CD4-positive, alpha-beta T cell treated with Interferon alpha-2 for 1 hour (primary cell): ENCODE measurements at places on chromosomes 1 and 21.

DNA sequence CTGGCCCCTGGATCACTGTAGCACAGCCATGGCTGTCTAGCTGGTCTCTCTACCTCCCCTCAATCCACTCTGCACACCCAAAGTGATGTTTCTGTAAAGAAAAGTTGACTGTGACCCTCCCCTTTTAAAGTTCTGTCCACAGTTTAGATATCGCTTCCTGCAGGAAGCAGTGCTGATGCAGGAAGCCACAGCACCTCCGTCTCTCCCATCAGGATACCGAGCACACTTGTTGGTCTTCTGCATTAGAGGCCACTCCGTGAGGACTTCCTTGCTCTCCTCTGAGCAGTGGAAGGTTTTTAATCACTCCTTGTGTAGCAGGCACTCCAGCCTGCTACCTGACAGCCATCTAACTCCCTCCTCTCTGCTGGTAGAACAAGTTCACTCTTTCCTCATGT is 69.5 kb downstream of the GADD45A start:
- DNase-seq = no peak

GRCh38 chr1:167983797-167984420 is 47.0 kb upstream of the MPC2 start:
- DNase-seq = no peak

GRCh38 chr21:44757731-44758130 is 43.9 kb downstream of the UBE2G2 start:
- DNase-seq = no peak

GRCh38 chr1:53110370-53111072 is 31.9 kb downstream of the SLC1A7 start:
- no peak for DNase-seq

GRCh38 chr1:228860911-228861831 is 125.9 kb downstream of the RHOU start:
- no peak for DNase-seq

- no peak for DNase-seq
Measured at GRCh38 chr1:209427277-209427676, 156.2 kb upstream of the CAMK1G start.

- DNase-seq = no peak
Measured at GRCh38 chr1:29673228-29673500, 436.8 kb downstream of the PTPRU start.

- DNase-seq = no peak
Measured at GRCh38 chr1:30847358-30847972, 61.1 kb downstream of the SDC3 start.

DNA sequence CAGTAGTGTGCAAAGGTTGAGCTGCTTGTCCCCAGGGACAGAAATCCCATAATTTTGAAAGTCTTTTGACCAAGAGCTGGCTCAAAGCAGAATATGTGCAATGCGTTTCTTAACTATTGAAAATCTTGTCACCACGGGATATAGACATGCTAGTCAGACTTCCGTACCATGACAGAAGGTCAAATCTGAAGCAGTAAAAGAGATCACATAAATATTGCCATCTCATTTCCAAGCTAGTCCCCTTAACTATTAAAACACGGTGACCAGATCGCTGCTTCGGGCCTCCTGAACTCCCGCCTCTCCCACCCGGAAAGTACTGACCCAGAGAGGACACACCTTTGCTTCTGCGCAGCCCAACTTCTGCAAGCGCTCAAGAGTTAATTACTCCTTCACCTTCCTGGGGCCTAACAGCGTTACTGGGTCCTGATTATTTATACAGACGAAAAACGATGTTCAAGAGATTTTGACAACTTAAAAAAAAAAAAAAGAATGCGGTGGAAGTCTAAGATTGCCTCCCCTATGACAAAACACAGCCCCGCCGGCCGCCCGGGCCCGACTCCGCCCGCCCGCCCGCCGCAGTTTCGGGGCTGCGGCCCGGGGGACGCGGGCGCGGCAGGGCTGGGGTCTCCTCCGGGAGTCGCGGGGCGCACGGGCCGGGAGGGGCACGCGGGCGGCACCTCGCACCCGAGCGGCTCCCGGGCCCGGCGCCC is 692 bp downstream of the SORT1 start:
- DNase-seq = no peak

DNA sequence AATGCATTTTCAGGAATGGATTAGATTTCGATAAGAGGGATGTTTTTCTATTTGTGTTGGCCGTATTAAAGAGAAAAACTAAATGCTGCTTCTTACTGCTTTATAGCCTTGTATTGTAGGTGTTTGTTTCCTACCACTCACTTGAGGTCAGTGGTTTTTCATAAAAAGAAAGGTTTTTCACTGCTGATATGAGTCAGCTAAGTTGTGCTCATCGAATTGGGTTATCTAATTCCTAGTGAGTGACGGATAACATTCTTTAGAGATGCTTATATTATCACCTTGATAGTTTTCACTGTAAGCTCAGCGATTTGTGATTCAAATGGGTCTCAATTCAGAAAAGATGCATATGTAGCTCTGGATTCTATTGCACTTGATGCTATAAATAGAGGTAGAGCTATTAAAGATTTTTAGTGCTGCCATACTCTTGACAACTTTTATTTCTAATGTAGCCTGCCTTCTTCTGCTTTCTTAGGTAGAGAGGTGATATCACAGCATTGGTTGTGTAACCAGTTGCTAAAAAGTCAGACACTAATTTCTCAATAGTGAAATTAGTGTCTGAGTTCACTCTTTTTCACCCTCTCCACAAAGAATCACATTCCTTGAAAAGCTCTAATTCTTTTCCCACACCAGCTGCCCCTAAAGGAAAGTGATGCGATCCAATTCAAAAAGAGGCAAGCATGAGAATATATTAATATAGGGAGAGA is 180.0 kb downstream of the RASAL2 start:
- no peak for DNase-seq

- DNase-seq = peak; percentile 16
Measured at GRCh38 chr1:58047265-58047858, 499.2 kb downstream of the OMA1 start.

DNA sequence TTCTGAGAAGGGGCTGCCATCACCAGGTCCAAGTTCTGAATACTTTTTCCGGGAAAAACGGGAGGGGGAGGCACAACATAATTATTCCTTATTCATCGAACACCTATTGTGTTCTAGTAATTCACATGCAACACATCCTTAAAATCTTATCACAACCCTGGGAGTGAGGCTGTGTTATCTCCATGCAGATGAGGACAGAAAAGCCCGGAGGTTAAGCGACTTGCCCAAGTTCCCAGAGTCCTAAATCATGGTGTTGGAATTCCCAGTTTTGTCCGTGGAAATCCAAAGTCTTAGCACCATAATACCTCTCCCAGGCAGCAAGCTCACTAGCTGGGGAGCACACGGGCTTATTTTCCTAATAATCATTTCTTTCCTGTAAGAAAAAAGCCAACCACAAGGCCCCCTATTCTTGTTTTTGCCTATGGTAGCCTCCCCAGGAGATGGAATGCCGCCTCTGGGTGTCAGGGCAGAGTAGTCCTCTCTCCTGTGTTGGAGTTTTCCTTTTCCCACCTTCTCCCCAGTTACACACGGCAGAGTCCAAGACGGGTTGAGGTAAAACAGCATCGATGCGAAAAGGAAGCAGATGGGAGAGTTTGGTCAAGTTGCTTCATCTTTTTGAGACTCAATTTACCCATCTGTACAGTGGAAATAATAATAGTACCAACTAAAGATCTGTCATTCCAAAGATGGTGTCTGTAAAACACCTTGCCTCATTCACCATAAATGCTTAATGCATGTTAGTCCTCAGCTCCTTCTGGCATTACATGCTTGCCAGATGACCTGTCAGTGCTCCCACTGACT is 228.0 kb upstream of the TMEM51 start:
- DNase-seq = no peak

DNA sequence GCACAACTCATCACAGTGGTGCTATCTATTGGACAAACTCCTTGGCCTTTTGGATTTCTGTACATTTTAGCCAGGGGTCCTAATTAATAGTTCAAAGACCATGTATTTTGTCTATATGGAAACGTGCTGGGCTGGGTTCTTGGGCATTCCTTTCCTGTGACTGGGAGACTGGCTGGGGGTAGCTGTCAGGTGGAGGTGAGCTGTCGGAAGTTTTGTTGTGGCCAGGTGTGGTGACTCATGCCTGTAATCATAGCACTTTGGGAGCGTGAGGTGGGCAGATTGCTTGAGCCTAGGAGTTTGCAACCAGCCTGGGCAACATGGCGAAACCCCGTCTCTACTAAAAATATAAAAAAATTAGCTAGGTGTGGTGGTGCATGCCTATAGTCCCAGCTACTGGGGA is 392.4 kb downstream of the RPS6KC1 start:
- no peak for DNase-seq

GRCh38 chr1:201206176-201206575 is 15.6 kb downstream of the IGFN1 start:
- DNase-seq = no peak

DNA sequence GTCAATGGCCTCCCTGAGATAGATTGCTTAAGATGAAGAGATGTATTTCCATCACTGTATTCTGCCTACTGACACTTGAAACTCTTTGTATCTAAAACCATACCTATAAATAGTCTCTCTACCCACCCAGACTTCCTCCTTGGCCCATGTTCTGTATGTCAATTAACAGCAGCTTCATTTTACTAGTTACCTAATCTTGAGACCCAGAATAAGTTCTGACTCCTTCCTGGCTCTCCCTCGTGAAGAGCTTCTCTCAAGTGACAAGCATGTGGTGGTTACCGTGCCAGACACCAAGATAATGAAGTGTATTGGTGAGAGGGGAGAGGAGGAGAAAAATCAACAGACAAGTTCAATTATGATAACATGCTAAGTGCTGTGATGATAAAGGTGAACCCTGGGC is 128.8 kb upstream of the RAVER2 start:
- no peak for DNase-seq

DNA sequence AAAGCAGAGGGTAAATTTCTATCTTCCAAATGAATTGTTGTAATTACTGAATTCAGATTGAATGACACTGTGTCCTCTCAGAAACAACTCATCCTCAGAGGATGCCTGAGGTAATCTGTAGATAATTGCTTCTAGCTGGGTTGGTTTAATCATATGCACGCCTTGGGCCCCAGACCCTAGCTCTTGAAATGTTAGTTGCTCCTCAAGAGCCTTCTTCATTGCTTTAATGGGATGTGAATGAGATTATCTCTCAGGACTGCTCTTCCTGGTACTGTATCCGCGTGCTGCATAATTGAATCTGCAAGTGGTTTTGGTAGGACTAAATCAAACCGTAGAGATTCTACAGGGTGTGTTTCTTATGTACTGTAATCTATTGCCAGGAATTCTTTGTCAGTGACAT is 569.3 kb upstream of the NEGR1 start:
- DNase-seq = no peak
